ENCODE measurements at places on chromosomes 13 and 19.
A peak's percentile ranks its signal among the peaks of the same experiment; 100 is the strongest.

- DNase-seq = no peak
Observed at GRCh38 chr13:94858856-94859255, 146.5 kb upstream of the SOX21 start.

DNA sequence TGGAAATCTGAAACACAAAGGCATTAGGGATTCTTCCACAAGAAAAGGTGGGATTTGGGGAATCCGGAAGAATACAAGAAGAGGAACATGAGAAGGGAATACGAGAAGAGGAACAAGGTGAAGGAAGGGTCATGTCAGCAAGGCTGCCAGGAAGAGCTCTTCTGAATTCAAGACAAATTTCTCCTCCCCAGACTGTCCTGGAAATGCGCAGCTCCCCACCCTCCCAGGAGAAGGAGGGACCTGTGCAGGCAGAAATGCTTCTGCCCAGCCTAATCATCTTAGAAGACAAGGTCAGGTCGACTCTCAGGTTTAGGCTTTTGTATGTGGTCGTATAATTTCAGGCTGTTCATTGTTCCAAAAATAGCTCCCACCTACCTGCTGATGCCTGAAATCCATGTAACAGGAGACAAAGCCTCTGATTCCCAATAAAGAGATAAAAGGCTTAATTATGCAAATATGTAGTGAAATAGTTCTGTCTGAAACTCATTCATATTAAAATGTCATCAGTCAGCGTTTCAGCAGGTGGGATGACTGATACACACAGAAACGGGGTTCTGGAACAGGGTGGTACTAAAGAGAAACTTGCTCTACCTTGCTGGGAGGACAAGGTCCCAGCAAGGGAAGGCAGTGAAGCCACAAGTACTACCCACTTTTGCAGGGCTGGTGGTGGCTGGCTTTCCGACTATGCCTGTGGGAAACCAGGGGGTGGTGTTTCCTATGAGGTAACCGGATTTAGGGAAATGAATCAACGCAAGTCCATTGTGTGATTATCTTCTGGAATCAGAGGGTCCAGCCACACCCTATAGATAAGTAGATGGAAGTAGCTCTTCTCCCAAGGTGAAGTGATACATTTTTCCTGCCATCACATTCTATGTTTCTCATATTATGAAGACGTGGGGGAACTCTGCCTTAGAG, 76.1 kb downstream of the KL start:
- DNase-seq = no peak

GRCh38 chr19:10422846-10423245, 2.5 kb downstream of the PDE4A start:
- DNase-seq = no peak

- DNase-seq = no peak
Observed at GRCh38 chr13:71461892-71462291, 405.1 kb downstream of the DACH1 start.

GRCh38 chr13:57933606-57934005, 302.1 kb downstream of the PCDH17 start:
- DNase-seq = no peak

- no peak for DNase-seq
Observed at GRCh38 chr13:85671336-85671735, 127.9 kb downstream of the SLITRK6 start.

GRCh38 chr13:49655906-49656305, 27.6 kb downstream of the ARL11 start:
- peak; percentile 26 for DNase-seq

- peak; percentile 77 for DNase-seq
Observed at GRCh38 chr19:45643024-45643926, 4.1 kb upstream of the EML2 start.

GRCh38 chr19:54465426-54466109, 2.0 kb upstream of the LENG9 start:
- no peak for DNase-seq

GRCh38 chr19:1513499-1514294, 878 bp upstream of the ADAMTSL5 start:
- peak; percentile 63 for DNase-seq

DNA sequence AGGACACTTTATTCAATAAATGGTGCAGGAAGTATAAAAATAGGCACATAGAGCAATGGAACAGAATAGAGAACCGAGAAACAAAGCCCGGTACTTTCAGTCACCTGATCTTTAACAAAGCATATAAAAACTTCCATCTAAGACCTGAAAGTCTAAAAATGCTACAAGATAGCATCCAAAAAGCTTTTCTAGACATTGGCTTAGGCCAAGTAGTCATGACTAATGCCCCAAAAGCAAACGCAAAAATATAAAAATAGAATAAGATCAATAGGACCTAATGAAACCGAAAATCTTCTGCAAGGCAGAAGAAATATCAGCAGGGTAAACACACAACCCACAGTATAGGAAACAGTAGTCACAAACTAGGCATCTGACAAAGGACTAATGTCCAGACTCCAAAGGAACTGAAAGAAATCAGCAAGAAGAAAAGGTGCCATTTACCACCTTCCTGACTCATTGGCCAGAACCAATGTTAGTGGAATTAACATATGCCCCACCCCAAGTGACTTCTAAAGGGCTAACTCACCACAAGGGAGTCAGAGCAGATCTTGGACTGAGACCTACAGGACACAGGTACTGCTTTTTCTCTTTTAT, 40.8 kb upstream of the CEACAM21 start:
- no peak for DNase-seq

DNA sequence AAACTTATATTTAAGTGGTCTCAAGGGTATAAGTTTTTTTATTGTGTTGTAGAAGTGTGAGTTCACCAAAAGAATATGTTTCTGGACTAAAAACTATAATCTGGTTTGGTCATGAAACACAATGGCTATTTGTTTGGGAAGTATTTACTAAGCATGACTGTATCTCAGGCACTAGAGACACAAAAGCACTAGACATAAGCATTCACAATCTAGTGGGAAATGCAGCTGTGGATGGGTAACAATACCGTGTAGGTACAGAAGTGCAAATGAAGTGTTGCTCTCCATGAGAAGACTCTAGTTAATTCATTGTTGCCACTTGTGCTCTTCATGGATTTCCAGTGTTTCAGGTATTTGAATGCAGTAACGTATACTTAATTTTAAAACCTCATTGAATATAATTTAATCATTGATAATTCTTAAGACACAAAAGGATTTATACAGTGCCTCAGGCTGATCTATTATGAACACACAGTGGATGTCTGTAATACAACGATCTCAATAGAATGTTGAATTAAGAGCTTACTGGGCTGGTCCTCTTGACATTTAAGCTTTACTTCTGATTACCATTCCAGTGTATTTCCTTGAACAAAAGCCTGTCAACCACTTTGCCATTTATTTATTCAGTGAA, 50.9 kb downstream of the TPT1 start:
- no peak for DNase-seq

DNA sequence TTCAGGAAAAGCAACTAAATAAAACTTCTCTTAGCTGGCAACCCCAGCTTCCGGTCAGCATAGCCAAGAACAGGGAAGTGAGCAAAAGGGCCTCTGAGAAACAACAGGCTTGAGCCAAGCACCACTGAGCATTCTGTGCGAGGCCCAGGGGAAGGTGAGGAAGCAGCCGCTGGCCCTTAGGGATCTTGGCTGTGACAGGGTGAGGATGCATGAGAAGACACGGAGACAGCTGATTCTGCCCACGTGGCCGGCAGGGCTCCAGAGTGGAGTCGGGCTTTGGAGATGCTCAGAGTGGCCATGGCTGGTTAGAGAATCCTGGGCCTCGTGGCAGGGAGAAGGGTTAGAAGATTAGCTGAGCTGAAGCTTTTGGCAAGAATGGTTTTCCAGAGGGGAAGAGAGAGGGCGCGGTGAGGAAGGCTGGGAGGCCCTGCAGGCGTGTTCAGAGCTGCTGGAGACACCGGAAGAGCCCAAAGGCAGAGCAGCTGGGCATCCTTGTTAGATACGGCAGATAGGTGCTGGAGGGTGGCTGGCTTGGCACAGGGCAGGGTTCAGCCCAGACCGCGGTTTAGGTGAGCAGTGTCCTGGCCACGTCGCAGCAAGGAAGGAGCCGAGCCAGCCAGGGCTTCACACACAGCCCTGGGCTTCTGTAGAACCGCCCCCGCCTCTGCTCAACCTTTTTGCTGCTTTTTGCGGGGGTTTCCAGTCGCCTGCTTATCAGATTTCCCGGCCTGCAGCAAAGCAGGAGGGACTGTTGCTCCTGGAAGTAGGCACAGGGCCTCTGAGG, 17.3 kb downstream of the UPF1 start:
- DNase-seq = peak; percentile 77

- DNase-seq = no peak
Observed at GRCh38 chr19:30388327-30388726, 16.1 kb downstream of the ZNF536 start.

- peak; percentile 51 for DNase-seq
Observed at GRCh38 chr19:1237754-1238368, at the start of gene CBARP. TSS of gene CBARP (minus strand) at chr19:1238005. CDS start at chr19:1236100, 1,905 bp downstream.
